ENCODE measurements at places on chromosomes 4 and X.
A peak's percentile ranks its signal among the peaks of the same experiment; 100 is the strongest.

- no peak for DNase-seq
Measured at GRCh38 chr4:189502841-189503435, 437.7 kb upstream of the FRG1 start.

GRCh38 chr4:17494258-17495190 lies 17.4 kb downstream of the QDPR start:
- DNase-seq, result no peak

- DNase-seq, result no peak
Measured at GRCh38 chrX:140502491-140503237, 2.2 kb downstream of the SOX3 start.

- DNase-seq, result no peak
Measured at GRCh38 chr4:1154523-1155182, 17.7 kb downstream of the SPON2 start.

DNA sequence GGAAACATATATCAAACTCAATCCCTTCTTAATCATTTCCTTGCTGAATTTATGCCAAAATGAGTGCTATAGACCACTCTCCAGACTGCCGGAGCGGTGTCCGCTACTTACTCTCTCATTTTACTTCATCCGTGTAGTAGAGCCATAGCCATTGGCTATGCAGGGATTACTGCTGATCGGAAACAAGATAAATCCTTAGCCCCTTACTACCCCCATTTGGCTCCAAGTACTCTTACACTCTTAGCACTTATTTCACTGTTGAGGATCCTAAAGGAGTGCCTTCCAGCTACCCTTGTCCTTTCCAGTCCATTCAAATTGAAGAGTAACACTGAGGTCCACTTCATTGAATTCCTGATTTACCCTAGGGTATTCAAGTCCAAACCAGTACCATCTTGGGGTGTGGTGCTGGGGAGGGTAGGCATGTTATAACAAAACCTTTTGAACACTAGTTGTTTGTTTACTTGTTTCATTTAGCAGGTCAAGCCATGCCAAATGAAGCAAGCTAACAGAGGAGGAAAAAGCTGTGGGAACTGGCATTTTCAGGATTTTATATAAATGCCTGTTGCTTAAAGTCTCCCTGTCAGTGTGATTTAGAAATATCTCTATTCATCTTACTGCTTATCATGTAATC lies 715.1 kb downstream of the FSTL5 start:
- DNase-seq, result no peak

DNA sequence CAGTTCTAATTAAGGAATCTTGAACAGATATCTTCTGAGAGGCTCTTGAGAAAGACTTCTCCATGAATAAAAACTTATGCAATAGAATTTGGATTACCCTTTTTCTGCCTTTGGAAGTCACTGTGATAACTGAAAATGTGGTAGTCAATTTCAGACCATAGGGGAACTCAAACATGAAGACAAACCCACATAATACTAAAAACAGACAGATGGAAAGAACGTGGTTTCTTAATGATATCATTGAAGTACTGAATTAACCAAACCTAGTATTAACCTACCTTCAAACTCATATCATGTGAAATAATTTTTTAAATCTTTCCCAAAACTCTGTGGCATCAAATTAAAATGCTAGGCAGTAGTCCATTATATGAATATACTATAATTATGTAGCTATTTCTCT lies 153.5 kb downstream of the CAMK2D start:
- DNase-seq, result no peak

DNA sequence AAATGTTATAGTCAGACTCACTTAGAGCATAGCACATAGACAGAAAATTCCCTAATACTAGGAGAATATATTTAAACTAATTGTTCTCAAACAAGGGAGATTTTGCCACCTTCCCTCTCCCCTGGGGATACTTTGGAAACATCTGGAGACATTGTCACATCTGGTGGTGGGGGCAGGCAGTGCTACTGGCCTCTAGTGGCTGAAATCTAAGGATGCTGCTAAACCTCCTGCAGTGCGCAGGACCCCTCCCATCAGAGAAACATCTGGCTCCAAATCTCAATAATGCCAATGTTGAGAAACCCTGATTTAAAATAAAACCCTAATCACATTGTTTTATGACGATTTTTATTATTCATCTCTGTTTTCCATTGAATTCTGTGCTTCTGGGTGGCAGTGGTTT lies 244.9 kb downstream of the FRMPD4 start:
- no peak for DNase-seq

DNA sequence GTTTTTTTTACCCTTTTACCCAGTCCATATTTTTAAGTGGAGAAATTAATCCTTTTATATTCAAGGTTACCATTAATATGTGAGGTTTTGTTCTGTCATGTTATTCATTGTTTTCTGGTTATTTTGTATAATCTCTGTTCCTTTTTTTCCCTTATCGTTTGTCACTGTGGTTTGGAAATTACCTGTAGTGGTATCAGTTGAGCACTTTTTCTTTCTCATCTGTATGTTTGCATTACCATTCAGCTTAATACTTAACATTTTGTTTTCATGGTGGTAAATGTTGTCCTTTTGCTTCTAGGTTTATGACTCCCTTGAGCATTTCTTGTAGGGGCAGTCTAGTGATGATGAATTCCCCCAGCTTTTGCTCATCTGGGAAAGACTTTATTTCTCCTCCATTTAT lies 6.6 kb downstream of the ETDC start:
- DNase-seq, result no peak

- no peak for DNase-seq
Measured at GRCh38 chrX:4547213-4547836, 833.9 kb upstream of the PRKX start.

DNA sequence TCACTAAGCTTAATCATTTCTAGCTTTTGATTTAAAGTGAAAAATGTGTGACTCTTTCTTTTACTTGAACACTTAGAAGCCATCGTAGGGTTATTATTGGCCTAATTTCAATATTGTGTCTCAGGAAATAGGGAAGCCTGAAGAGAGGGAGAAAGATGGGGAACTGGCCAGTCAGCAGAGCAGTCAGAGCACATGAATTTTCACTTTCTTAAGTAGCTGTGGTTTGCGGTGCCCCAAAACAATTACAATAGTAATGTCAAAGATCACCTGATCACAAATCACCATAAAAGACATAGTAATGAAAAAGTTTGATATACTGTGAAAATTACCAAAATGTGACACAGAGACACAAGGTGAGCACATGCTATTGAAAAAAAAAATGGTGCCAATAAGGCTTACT lies 45.5 kb downstream of the CENPC start:
- DNase-seq, result no peak

DNA sequence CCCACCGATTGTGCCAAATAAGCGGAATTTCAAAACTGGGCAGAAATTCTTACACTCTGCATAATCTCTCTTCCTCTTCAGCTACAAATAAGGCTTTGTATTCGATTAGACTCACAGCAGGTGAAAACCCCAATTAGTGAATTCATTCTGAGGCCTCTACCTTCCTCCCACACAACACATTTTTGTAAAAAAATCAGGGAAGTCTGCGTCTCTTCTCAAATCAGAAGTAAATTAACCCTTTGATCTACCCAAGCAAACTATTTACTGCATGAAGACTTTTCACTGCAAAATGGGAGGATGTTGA lies 200.6 kb upstream of the FTHL17 start:
- no peak for DNase-seq

- no peak for DNase-seq
Measured at GRCh38 chr4:155319516-155319915, 57.2 kb downstream of the MAP9 start.

DNA sequence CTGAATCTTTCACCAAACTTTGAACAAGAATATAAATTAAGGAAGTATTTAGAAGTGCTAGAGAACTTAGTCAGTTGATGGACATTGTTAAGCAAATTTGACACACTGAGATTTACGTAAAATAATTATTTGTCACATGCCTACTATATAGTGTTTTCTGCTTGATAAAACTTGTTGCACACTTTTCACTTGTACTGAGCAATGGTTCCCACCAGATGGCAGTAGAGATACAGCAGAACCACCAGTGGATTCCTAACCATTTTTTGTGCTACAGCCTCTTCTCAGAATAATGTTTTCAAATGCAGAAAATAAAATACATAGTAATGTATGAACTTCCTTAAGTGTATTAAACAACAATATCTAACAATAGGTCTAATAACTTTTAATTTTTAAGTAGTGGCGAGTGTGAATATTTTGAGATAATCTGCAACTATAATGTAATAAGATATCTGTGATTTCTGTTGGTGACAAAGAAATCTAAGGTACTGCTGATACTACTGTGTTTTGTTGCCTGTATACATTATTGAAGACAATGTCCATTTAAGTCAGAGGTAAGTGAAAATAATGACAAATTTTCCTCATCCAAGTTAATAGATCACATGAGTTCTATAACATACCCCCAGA lies 81.2 kb downstream of the APOOL start:
- DNase-seq, result no peak

DNA sequence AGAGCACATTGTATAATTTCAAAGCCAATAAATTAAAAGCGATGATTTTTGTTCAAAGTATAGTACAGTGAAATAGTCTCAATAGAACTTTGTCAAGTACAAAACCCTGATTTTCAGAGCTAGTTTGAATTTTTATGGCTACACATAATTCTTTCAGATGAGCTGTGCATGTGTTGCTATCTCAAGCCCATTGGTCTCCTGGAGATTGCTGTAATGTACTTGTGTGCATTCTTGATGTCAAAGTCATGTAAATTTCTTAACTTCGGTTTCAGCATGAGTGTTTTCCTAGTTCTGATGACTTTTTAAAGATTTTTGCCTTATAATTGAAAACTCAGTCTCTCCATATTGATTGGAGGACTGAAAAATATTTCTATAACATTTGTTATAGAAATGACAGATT lies 200.8 kb downstream of the CEP135 start:
- DNase-seq, result no peak

- no peak for DNase-seq
Measured at GRCh38 chrX:149467461-149467860, 37.6 kb downstream of the IDS start.

- no peak for DNase-seq
Measured at GRCh38 chr4:135371137-135371536, 1169.5 kb upstream of the PABPC4L start.

- no peak for DNase-seq
Measured at GRCh38 chr4:146638786-146639505, at the start of gene POU4F2. TSS of gene POU4F2 (plus strand) at chr4:146638893. CDS start at chr4:146639141, 248 bp downstream.

DNA sequence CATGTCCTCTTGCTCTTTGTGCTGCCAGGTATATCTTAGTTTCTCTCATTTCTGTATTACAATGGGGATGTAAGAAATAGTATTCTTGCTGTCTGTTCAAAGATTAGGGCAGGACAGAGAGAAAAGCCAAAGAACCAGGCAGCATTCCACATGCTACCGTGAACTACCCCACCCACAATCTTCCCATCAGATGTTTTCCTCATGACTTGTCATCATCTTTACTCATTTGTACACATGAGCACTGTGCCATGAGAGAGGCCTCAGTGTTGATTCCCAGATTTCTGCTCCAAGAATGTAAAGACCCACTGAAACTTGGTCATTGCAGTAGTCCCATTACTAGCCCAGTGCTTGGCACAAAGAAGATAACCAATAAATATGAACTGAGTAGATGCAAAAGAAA lies 354.6 kb upstream of the RASGEF1B start:
- no peak for DNase-seq

DNA sequence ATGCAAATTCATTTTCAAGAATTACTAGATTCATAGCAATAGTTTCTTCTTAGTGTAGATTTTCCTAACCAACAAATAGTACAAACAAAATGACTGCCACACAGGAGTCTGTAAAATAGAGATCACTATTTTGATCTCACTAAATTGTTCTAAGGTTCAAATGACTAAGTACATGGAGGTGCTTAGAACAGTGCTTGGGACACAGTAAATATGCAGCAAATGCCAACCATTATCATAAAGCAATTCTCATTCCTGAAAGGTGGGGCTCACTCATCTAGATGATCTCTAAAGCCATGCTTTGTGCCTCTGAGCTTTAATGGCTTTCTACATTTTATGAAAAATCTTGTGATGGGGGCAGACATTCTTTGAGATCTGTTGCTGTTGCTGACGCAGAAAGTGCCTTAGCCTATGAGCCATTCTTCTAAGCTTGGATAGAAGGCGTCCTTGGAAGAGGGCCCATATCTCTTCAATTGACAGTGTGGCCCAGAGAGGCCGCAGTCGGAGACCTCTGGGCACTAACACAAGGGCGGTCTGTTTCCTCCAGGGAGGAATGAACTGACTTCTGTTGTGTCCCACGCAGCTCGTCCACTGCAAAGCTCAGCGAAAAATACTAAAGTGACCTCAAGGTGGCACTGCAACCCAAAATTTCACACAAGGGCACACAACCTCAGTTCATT lies 23.5 kb downstream of the TLR10 start:
- DNase-seq, result peak; percentile 23

- DNase-seq, result no peak
Measured at GRCh38 chr4:119040694-119041185, 94.9 kb upstream of the MYOZ2 start.

DNA sequence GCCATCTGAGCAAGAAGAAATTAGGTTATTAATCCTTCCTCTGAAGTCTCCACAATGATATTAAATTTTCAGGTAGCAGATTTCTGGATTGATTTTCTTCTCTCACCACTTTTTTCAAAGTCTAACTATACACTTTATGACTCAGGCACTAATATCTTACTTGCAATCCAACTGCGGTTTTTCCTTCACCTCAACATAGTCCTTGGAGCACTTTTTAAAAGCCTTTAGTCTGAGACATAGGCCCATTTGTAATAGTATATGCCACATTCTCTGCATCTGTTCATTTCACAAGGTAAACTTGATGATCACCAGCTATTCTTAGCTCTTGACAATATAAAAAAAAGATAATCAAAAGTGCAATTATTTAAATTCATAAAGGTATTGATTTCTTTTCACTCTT lies 55.9 kb upstream of the EDNRA start:
- DNase-seq, result no peak

- no peak for DNase-seq
Measured at GRCh38 chr4:42216664-42217063, 64.2 kb upstream of the BEND4 start.

- DNase-seq, result no peak
Measured at GRCh38 chr4:33650036-33650435, 2594.3 kb downstream of the ARAP2 start.

- no peak for DNase-seq
Measured at GRCh38 chr4:124948976-124949597, 236.6 kb upstream of the ANKRD50 start.

Measured in stimulated activated CD4-positive, alpha-beta T cell treated with anti-CD3 and anti-CD28 coated beads, Interleukin-1b, Interleukin-23, amount 100 ng/mL, for 24 hours (primary cell).